ENCODE measurements at places on chromosomes 16 and 17.

GRCh38 chr16:21638573-21638975 is 13.8 kb downstream of the IGSF6 start:
- no peak for DNase-seq

- no peak for DNase-seq
These were observed 13.1 kb upstream of the SREBF1 start for GRCh38 chr17:17849845-17850373.

DNA sequence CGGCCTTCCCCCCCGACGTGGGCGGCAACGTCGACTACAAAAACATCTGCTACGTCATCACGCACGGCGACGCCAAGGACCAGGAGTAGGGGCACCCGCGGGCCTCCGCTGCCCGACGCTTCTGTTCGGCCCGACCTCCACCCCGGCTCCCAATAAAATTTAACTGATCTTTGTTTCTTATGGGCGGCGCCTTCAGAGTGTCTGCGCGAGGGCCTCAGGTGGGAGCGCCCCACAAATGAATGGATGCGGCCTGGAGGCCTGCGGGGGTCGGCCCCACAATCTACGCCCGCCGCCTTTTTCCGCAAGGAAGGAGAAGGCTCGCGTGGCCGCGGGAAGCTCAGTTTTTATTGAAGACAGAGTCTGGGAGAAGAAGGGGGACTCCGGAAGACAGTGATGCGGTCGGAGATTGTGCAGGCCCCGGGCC is 3.2 kb downstream of the MYL11 start:
- peak; percentile 80 for DNase-seq

DNA sequence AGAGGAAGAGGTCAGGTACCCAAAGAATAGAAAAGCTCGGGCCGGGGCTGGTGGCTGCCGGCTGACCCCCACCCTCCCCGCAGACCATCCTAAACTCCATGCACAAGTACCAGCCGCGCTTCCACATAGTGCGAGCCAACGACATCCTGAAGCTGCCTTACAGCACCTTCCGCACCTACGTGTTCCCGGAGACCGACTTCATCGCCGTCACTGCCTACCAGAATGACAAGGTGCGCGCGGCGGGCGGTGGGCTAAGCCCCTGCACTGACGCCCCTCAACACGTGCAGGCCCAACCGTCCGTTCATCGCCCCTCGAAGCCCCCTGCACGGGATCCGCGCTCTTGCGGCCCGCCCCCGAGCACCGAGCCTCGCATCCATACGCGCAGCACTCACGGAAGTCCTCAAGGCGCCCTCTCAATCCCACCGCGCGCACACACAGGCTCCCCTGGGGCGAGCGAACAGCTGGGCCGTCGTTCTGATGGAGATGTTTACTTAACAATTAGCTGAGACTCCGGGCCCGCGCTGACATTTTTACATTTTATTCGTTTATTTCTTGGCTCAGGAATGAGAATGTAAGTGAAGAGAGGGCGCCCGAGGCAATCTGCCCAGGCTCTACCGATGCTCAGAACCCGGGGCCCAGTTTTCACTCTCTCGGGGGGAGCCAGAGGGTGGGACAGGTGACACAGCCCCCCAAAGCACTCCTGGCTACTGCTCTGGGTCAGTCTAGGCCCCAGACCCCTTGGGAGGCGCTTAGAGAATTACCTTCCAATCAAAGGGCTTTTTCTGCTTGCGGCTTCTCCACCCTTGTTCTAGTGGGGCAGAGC is 3.5 kb downstream of the TBX2 start:
- no peak for DNase-seq

- DNase-seq = peak; percentile 27
These were observed 90.8 kb upstream of the TOB1 start for GRCh38 chr17:50956750-50957523.

GRCh38 chr17:47214931-47215330 is 5.8 kb downstream of the MYL4 start:
- no peak for DNase-seq

DNA sequence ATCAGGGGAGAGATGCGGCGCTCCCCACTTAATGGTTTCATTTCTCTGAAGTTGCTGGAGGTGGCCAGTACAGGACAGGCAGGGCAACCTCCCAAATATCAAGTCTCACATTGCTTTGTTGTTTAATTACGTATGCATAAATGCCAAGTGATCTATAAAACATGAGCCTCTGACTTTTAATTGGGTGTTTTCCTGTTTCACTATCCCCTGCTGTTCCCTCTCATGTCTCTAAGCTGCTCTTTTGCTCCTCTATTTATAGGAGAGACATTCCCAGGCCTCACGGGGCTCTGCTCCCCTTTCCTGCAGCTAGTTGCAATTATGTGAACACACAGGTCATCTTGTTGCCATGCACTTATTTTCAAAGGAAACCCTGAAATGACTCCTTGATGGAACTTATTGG is 1173.5 kb upstream of the GOT2 start:
- DNase-seq = no peak

- no peak for DNase-seq
These were observed 109.9 kb upstream of the ZFHX3 start for GRCh38 chr16:73157861-73158260.

GRCh38 chr17:80187090-80187489 is 17.3 kb downstream of the CARD14 start:
- DNase-seq = no peak

DNA sequence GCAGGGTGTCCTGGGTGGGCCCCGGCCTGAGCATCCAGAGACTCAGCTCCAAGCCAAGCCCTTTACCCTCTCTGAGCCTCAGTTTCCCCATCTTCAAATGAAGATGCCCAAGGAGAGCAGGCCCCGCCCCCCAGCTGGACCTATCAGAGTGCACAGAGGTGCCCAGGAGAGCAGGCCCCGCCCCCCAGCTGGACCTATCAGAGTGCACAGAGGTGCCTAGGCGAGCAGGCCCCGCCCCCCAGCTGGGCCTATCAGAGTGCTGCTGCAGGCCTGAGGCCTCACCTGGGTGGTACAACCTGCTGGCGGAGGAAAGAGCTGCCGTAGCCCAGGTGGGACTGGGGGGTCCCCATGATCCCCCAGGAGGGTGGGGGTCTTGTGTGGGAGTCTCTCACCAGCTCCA is 3.4 kb upstream of the SSTR5 start:
- no peak for DNase-seq

GRCh38 chr16:22292320-22292719 is 4.9 kb upstream of the POLR3E start:
- no peak for DNase-seq

- no peak for DNase-seq
These were observed 17.5 kb upstream of the PABPN1L start for GRCh38 chr16:88883946-88884345.

GRCh38 chr17:48842746-48843145 is 11.9 kb downstream of the CALCOCO2 start:
- no peak for DNase-seq

- no peak for DNase-seq
These were observed 98.2 kb downstream of the ADAMTS18 start for GRCh38 chr16:77336637-77337036.

GRCh38 chr17:66849851-66850580 is 15.1 kb downstream of the CACNG5 start:
- DNase-seq = no peak

DNA sequence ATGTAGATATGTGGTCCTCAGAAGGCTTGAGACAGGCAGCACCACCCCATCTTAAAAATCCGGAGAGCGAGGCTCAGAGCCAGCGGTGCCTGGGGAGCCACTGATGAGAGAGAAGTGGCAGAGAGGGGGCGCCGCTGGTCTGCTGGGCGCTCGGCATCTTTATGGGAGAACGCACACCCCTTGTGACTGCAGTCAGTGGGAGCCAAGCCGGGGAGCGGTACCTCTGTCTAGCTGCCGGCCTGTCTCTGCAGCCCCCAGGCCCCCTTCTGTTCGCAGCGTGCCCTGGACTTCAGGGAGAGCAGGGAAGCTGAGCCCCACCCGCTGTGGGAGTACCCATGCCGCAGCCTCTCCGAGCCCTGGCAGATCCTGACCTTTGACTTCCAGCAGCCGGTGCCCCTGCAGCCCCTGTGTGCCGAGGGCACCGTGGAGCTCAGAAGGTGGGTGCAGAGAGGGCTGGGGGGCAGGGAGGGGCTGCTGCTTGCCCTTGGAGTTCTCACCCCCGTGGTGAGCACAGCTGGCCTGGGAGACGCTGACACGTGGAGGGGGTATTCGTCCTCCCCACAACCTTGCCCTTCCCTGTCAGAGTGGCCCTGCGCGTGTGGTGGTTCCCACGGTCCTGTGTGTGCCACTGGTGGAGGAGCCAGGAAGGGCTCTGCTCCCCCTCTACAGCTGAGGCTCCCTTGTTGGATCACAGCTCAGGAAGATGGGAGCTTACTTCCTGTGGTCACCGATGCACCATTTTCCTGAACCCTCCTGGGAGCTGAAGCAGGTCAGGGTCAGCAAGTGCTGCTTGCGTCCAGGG is 44.8 kb downstream of the PRMT7 start:
- no peak for DNase-seq

DNA sequence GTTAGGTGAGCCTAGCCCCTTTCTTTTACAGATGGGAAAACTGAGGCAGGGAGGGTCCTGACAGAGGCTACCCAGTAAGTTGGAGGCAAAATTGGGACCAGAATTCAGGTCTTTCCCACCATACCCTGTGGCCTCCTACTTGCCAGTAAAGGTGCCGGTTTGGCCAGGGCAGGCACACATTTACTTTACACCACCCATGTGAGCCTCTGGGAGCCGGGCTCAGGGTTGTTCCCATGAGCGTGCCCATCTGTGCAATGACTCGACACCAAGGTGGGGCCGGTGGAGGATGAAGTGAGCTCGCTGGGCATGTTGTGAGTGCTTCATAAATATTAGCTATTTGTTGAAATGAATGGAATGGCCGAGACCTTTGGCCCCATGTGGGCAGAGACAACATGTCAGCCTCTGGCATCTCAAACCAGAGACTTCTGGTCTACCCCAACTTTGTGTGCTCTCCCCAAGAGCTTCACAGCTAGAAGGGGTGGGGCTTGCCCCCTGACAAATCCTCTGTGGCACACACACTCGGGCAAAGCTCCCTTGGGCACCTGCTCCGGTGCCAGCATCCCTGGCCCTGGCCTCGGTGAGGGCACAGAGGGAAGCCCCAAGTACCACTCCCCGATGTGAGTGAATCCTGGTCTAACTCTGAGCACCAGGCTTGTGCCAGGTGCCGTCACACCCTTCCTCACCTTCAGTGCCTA is 60.1 kb downstream of the SRCIN1 start:
- no peak for DNase-seq

- no peak for DNase-seq
These were observed 437.6 kb downstream of the MAF start for GRCh38 chr16:79162977-79163376.

GRCh38 chr17:20935740-20936139 is 107.1 kb downstream of the USP22 start:
- DNase-seq = no peak

GRCh38 chr16:27448532-27449433 is 46.8 kb downstream of the IL21R start:
- no peak for DNase-seq
